AG10803 (cell line): ENCODE measurements at places on chromosomes 12 and 14.
A peak's percentile ranks its signal among the peaks of the same experiment; 100 is the strongest.

DNA sequence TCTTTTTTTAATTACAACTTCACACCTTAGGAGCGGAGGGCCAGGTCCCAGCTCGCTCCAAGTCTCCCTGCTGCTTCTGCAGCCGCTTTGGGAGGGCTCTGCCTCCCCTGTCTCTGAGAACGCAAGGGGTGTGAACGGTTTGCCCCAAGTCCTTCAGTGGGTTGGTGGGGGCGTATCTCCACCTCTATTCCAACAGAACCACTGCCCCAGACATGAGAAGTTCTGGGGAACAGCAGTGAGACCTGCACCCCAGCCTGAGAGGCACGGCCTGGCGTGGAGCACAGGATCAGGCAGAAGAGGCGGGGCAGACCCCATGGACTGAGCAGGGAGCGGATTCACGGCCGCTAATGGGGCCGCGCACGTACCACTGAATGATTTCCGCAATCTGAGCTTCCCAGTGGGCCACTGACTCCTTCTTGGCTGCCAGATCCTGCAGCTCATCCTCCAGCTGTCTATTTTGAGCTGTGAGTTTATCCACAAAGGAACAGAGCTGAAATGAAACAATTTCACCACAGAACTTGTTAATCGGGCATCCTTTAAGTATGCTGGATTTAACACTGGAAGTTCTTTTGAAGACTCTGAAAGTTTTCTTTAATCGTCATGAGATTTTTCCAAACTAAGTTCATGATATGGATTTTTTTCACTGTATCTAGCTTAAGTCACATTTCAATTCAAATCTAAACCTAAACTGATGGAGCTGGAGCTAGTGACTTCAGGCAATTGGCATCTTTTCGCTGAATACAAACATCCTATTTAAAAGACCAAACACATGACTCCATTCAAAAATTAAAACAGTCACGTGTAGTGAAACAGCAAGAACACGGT is 44.4 kb downstream of the AMN start:
- DNase-seq = no peak

- DNase-seq = peak; percentile 20
Observed at GRCh38 chr12:1234073-1234472, 243.1 kb downstream of the ERC1 start.

GRCh38 chr14:56515739-56516138 is 63.9 kb upstream of the TMEM260 start:
- no peak for DNase-seq

GRCh38 chr14:91945751-91946621 is 1.5 kb downstream of the FBLN5 start:
- peak; percentile 50 for DNase-seq

GRCh38 chr12:65106948-65107347 is 14.2 kb downstream of the WIF1 start:
- DNase-seq = peak; percentile 5
